Effector CD8-positive, alpha-beta T cell (primary cell): ENCODE measurements at places on chromosomes 3 and 15.

GRCh38 chr3:63245726-63246241, 32.3 kb upstream of the SYNPR start:
- DNase-seq: no peak

GRCh38 chr3:191438150-191438814, 22.7 kb upstream of the PYDC2 start:
- no peak for DNase-seq

- DNase-seq: no peak
Observed at GRCh38 chr3:139318431-139318816, 25.4 kb upstream of the MRPS22 start.

DNA sequence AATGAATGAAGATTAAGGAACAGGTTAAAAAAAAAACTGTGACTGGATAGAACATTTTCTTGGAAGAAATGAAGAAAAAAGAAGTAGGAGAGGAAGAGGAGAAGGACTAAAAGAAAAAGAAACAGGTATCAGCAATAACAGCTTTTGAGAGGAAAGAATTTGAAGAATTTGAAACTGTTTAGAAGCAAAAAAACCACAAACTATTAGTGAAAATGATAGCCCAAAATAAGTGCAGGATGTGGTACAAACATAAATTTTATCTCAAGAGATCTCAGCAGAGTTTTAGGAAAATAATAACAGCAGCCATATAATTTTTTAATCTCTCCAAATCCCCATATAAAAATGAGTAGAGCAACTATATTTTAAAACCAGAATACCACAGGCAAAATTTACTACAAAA, 8.8 kb upstream of the A4GNT start:
- DNase-seq: no peak

GRCh38 chr3:169105561-169105960, 558.0 kb downstream of the MECOM start:
- no peak for DNase-seq

GRCh38 chr3:52240059-52240885, 1.3 kb upstream of the TWF2 start:
- no peak for DNase-seq

DNA sequence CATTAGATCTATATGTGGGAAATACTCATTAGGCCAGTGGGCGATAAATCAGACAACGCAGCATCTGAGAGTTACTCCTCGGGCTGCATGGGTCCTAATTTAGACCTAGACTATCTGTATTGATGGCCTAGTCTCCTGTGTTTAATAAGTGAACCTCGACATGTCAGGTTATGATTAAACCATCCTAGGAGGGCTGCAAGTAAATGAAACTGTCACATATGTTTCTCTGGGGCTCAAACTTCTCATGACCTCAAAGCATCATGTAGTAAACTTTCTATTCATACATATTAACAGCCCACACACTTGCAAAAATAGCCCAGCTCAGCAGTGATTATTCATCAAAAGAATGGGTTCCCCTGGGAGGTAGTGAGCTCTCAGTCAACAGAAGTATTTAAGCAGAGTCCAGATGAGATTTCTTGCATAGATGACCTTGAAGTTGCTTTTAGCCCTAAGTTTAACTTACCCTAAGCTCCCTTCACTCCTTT, 51.6 kb downstream of the RAB11A start:
- DNase-seq: no peak

DNA sequence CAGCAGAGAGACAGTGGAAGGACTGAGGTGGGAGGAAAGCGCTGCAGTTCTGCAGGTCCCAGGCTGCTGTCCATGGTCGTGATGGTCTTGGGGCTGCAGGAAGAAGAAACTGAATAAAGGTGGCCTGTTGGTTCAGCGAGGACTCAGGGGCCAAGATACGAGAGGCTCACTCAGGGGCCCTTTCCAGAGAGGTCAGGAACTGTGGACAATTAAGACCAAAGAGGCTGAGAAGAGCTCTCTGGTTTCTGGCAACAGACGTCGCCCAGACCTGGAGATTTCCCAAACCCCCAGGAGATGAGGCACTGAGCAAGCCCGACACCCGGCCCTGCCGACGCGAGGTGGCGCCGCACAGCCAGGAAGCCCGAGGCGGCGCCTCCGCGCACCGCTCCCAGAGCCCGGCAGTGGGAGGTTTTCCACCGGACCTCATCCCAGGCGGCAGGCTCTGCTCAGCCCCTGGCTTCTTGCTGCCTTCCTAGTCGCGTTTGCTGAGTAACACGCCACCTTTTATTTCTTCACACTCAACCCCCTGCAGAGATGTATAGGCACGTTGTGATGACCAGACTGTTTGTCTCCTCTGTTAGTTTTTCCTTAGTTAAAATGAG, 56.4 kb upstream of the ARRDC4 start:
- DNase-seq: no peak

DNA sequence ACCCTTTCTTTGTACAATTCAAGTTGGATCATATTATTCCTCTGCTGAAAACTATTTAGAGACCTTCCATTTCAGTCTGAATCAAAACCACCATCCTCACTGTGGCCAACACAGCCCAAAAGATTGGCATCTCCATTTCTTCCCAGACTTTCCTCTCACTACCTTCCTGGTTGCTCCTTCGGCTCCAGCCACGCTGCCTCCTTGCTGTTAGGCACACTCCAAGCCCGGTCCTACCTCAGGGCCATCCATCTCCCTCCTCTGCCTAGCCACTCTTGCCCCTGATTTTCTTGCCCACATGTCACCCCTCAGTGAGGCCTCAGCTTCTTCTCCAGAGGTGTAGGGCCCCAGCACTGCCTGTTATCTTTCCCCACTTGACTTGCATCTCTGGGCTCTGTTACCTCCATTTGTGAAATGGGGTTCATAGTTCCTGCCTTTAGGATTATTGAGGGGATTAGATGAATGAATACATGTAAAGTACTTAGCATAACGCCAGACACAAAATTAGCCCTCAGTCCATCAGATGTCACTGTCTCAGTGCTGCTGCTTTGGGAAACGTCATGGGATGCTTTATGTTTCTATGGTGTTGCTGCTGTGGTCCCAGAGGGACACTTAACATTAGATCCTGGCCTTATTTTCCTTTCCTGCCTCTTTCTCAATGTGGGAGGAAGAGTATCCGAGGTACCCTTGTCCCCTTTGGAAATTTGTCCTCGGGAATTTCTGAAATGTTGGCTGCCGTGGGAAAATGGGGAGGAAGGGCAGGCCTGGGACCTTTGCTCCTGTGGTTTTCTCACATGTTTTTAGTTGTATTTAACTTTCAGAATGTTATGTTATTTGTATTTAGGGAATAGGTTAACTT, 31.3 kb downstream of the SNRK start:
- no peak for DNase-seq

- DNase-seq: no peak
Observed at GRCh38 chr3:78857494-78858111, 910.2 kb downstream of the ROBO1 start.

GRCh38 chr3:14077310-14077709, 47.4 kb downstream of the CHCHD4 start:
- no peak for DNase-seq

GRCh38 chr3:178318340-178318739, 217.9 kb upstream of the KCNMB2 start:
- DNase-seq: no peak

GRCh38 chr15:38627689-38628277, 63.2 kb upstream of the RASGRP1 start:
- DNase-seq: no peak
